Type B pancreatic cell (in vitro differentiated cells): ENCODE measurements at places on chromosomes 4 and X. TPM values are rescaled to one million over a fixed set of nuclear protein-coding genes. Genes with fewer than 3 reads are reported as not detected.

DNA sequence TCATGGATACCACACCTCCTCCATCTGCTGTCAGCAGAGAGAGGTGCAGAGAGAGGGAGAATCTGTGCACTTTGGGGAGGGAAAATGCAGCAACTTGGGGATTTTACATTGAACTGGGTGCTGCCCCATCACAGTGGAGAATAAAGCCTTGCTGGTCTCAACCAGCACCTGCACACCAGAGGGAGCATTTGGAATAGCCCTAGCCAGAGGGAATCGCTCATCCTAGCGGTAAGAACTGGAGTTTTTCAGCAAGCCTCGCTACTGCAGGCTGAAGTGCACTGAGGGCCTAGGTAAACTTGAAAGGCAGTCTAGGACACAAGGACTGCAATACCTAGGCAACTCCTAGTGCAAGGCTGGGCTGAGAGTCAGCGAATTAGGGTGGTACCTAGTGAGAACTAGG is 148.7 kb downstream of the KDR start:
- H3K27me3 ChIP-seq: peaks cover 10% of the 10 kb centered on the region
- no peak overlapping the region for H3K4me3 ChIP-seq
- no peaks in the 10 kb centered on the region for H3K4me1 ChIP-seq

- H3K4me3 ChIP-seq: no peak overlapping the region
- peaks cover 3% of the 10 kb centered on the region for H3K27me3 ChIP-seq
- H3K4me1 ChIP-seq: peaks cover 7% of the 10 kb centered on the region
Observed at GRCh38 chr4:26171941-26172340, 148.9 kb upstream of the RBPJ start.

DNA sequence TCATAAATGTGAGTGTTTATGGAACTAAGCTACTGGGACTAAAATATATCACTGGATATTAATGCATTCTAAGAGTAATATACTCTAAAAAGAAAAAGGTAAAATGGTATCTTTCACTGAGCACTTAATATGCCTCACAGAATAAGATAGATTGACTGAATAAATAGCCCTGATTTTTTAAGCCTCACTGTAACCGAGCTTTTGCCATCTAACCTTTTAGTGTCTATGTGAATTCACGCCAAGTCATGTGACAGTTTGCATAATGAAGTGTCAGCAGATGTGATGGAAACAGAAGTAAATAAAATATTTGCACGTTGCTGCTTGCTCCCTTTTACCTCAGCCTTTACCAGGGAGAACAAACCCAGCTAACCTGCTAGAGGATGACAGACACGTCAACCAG is 119.7 kb upstream of the NWD2 start:
- no peak overlapping the region for H3K27ac ChIP-seq
- H3K36me3 ChIP-seq: no peaks in the 10 kb centered on the region

- no peaks in the 10 kb centered on the region for H3K36me3 ChIP-seq
- H3K27me3 ChIP-seq: no peaks in the 10 kb centered on the region
- no peak for DNase-seq
- H3K4me3 ChIP-seq: peak overlapping the region; percentile 42
Observed at GRCh38 chr4:91065117-91065516, 937.9 kb downstream of the CCSER1 start.

Gene NIPAL1
- total RNA-seq: 13.9 and 44.6 TPM in 2 replicates
